ENCODE measurements at places on chromosomes 12 and 14.

DNA sequence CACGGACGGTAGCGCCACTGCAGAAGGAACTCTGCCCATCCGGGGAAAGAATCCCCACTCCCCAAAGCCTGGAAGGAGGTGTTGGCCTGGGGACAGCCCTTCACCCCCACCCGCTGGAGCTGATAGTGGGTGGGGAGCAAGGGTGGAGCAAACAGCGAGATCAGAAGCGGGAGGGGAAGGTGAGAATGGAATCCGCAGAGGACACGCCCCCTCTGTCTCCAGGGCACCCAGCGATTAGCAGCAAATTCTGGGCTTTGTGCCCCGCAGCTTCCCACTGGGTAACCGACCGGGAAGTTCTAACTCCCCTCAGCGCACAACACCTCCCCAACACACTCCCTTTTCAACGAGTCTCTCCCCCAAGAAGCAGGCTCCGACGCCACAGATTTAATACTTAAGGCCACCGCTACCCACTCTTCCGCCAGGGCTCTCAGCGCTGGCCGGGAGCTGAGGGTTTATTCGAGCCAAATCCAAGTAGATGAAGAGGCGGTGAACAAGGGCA, 1.4 kb downstream of the SLC25A29 start:
- DNase-seq: no peak

DNA sequence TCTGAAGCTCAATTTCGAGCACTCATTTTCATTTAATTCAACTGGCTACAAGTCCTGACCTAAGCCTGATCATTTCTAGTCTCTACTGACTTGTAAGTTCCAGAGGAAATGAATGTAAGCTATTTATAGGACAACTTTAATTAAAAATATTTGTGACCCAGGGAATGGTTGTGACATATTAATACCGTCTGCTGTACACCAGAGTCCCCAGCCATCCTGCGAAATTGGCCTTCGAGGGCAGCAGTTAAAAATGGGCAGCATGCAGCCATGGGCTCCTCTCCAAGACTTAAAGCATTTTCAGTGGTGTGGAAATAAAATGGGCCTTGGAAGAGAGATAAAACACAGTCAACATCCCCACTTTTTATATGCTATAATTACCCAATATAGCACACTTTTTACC, 30.7 kb upstream of the OVCH1 start:
- DNase-seq: no peak

- no peak for DNase-seq
These were observed 103.5 kb upstream of the HIF1A start for GRCh38 chr14:61591862-61592261.

- no peak for DNase-seq
These were observed 64.5 kb downstream of the ACADS start for GRCh38 chr12:120790114-120790513.

DNA sequence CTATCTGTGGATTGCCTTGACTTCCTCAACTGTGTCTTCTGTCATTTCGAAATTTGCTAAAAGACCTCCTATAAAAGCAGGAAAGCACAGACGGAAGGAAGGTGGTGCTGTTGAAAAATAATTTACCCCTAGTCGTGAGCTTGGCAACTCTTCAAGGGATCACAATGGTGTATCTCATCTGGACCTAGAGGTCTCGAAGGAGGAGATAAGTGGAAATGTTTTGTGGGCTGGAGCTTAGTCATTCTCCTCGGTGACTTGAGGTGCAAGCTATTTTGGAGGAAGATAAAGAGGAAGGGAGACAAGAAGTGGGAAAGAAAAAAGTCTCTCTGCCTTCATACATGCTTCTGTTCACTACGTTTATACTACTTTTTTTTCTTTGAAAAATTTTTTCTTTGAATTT, 89.9 kb downstream of the FLRT2 start:
- no peak for DNase-seq

DNA sequence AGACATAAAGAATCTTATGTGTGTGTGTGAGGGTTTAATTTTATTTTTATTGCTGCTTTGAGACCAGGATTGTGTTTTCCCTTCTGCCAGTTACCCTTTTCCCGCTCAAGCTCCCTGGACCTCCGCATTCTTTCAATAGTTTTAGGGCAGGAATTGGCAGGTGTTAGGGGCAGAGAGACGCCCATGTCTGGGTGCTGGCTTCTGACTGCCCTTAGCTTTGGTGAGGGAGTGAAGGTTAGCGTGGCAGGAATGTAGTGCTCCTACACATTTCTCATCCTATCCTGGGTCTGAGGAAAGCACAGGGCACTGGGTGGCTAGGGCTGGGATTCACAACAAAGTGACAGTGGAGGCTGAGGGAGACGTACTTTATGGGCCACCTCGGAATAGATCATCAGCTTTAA, 428.1 kb downstream of the ZFP36L1 start:
- no peak for DNase-seq

- DNase-seq: no peak
These were observed 58.0 kb upstream of the TBX3 start for GRCh38 chr12:114741940-114742339.

DNA sequence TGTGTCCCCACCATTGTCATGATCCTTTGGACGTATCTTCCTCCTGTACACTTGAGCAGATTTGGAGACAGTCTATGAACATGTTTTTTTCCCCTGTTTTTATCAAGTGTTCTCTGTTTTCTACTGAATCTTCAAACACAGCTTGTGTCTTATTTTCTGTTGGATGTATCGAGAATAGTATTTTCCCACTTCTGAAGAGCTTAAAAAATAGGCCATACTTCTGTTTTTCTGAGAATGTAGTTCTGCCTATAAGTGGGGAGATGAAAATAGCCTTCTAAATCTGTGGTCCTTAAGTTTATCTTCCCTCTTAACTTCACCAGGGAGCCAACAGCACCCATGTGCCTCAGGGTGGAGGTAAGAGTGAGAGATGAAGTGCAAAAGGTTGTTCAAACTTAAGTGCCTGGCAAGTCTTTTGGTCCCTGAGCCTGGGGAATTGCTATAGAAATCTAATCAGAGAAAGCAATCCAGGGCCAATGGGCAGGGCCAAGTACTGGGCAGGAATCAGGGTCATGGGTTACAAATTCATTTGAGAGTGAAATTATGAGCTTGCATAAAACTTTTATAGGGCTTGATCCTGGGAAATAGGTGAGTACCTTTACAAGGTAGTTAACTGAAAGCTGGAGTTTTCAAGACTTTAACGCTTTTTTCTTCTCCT, 58.9 kb downstream of the ARF6 start:
- no peak for DNase-seq

GRCh38 chr12:130456375-130457199, 118.9 kb downstream of the PIWIL1 start:
- no peak for DNase-seq

DNA sequence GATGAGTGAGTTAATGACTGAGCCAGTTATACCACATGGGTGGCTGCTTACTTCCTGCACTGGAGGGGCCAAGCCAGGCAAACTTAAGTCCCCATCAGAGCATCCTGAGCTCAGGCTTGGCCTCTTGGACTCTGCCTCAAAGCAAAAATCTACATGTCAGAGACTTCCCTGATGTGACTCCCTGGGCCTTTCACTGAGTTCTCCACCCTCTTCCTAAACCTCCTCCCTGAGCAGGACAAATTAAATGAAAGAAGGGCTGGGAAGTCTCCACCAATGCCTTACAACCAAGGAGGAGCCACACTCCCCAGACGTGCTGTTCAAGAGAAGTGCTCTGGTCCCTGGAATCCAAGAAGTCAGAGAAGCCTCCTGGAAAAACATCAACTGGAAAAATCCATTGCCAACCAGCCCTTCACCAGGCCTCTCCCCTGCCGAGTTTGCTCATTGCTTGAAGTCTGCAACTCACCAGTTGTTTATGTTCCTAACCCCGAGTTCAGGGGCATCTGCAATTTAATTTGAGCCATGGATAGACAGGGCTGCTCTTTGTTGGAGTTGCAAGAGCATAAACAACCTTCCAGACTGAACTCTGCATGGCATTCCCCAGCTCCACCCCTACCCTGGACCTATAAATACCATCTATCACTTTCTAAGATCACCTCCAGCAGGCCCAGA, 160.5 kb downstream of the ANO2 start:
- DNase-seq: peak; percentile 37

- DNase-seq: no peak
These were observed 60.6 kb downstream of the SPRING1 start for GRCh38 chr12:116677202-116677661.

GRCh38 chr12:38163442-38163801, 153.2 kb upstream of the ALG10B start:
- no peak for DNase-seq

- DNase-seq: no peak
These were observed 185.7 kb downstream of the PRKD1 start for GRCh38 chr14:29741909-29742401.

GRCh38 chr12:45439039-45439438, 223.1 kb downstream of the ANO6 start:
- DNase-seq: no peak

GRCh38 chr12:105072888-105073488, 11.3 kb downstream of the ALDH1L2 start:
- no peak for DNase-seq

DNA sequence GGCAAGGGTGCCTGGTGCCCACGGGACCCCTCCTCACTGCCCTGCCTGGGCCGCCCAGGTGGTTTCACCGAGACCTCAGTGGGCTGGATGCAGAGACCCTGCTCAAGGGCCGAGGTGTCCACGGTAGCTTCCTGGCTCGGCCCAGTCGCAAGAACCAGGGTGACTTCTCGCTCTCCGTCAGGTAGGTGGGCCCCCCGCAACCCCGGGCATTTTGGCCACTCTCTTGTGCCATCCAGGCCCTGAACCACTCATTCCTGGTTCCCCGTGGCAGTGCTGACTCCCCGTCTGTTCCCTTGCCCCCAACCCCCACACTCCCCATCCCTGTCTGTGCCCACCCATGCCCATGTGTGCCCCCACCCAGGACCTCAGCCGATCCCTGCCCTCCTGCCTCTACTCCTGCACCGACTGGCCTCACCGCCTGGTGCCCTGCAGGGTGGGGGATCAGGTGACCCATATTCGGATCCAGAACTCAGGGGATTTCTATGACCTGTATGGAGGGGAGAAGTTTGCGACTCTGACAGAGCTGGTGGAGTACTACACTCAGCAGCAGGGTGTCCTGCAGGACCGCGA, 480 bp downstream of the PTPN6 start:
- DNase-seq: no peak

DNA sequence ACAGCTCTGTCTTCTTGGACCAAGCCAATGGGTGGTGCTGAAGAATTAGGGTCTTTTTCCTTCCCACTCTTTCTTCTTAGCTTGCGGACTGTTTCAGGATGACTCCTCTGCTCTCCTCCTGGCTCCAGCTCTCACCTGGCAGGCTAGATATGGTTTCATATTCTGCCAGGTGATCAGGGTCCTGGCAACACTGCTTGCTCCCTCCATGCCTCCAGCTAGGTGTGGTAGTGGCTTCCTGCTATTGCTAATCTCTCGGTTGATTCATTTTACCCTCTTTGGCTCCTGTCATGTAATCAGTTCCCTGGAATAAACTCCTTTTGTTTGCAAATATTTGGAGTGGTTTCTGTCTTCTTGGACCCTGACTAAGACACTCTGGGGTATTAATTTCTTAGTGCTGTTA, 4.3 kb upstream of the GZMH start:
- no peak for DNase-seq

DNA sequence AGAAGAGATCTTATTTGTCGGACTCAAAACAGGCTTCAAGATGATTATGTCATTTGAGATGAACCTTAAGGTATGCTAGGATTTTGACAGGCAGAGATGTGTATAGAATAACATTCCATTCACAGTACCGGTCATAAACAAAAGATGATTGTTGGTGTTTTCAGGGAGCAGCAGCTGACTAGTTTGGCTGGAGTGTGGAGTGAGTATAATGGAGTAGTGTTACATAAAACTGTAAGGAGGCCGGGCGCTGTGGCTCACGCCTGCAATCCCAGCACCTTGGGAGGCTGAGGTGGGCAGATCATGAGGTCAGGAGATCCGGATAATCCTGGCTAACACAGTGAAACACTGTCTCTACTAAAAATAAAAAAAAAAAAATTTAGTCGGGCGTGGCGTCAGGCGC, 23.9 kb downstream of the SERPINA10 start:
- DNase-seq: no peak

DNA sequence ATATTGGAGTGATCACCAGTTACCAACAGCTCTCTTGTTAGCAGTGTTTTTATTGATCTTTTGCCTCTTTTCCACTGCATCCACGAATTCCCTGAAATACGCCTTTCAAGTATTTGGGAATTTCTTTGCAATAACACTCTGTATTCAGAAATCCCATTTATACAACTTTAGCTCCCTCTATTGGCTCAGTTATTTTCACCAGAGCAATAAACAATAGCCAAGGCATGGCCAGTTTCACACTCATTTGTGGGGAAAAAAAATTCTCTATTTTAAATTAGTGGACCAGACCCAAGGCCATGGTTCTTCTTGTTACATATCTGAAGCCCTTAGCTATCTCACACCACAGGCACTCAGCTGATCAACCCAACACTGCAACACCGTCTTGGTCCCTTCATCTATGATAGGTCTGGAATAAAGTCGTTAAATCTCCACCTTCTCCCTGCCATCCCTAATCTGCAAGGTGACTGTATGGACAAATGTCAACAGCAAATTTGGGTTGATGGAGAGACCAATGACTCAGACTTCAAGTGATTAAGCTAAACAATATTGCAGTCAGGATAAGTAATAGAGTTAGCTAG, 92.4 kb upstream of the TMEM260 start:
- no peak for DNase-seq

DNA sequence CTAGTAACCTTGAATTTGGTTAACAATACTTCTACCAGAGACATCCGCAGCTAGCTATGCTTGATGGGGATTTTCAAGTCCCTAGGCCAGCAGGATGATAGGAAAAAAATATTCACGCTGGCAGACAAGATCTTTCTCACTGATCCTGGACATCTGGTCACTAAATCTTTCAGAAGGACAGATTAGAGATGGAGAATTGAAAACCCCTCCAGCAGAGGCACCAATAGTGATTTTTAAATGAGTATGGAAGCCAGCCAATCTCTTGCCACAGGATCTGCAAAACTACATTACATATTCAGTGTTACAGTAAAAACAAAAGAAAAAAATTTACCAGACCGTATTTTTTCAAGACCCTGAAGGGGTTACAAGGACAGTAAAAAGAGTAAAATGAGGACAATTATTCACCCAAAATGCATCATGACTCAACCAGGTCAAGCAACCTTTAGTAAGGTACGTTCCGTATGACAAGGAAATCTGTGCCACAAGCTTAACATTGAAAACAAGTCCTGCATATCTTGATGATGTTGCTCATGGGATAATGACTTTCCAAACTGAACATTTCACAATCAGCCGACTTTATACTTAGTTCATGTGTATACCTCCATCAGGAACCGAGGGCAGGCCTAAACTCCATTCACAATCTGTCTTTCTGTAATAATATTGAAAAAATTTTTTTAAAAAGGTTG, 239.5 kb downstream of the GXYLT1 start:
- DNase-seq: no peak

GRCh38 chr12:129069886-129070285, 216.6 kb downstream of the GLT1D1 start:
- DNase-seq: no peak

GRCh38 chr14:24179961-24180796, 8.3 kb downstream of the REC8 start:
- DNase-seq: no peak

GRCh38 chr12:66244446-66244845, 55.4 kb downstream of the IRAK3 start:
- no peak for DNase-seq
